ENCODE measurements at places on chromosomes 6 and 20. TPM values are rescaled to one million over a fixed set of nuclear protein-coding genes. Genes with fewer than 3 reads are reported as not detected.
A peak's percentile ranks its signal among the peaks of the same experiment; 100 is the strongest.

GRCh38 chr6:137853569-137854213, 13.4 kb upstream of the TNFAIP3 start:
- peak; percentile 84 for DNase-seq

GRCh38 chr6:113894712-113895674, 37.8 kb downstream of the MARCKS start:
- no peak for DNase-seq

DNA sequence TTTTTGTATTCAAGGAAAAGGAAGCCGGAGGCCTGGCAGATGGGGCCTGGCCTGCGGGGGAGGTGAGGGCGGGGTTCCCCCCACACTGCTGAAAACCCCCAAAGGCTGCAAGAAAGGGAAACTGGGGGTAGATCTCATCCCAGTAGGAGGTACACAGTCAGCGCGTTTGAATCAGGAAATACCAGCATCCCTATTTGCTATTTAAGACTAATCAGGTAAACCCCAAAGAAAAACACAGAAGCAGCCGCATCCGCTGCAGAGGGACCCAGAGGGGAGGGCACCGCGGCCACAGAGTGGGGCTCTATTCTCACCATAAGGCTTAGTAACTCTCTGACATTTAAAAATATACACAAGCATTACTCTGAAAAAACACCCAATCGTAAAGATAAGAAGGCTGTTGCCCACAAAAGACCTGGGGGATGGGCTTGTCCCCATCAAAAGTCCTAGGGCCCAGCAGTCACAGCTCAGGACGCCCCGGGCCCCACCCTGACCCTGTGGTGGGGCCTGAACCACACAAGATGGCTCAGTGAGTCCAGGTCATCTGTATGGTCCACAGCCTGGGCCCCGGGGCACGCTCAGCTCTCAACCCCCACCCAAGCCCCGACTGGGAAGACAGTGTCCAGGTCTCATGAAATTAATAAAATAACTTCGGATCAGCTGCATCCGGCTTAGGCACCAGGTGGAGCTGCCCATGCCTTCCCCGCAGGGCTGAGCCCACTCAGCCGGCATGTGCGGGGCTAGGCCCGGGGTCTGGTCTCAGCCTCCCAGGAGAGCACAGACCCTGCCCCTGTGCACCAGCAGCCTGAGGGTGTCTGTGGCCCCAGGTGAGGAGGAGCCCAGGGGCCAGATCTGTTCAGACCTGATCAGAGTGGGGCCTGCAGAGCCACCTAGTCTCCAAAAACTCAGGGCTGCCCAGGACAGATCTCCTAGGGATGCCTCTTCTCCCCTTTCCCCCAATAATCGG, 31.0 kb downstream of the KCNQ2 start:
- no peak for DNase-seq

DNA sequence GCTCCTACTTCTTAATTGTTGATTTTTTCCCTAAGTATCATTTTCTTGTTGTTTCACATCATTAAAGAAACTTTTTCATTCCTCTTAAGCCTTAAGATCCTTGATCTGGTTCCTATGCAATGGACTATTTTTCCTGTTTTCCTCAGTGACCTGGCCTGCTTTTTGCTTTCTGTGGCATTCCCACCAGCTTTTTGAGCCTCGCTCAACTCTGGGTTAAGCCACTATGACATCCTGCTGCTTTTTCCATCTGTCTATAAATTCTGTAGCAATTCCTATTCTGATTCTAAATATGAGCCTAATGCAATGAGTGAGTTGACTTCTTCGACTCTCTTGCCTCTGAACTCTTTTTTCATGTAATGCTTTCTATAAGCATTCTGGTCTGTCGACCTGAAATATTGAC, 160.3 kb downstream of the GRM1 start:
- no peak for DNase-seq

Gene SDC4
- total RNA-seq: 103 TPM

GRCh38 chr6:16909658-16910360, 148.5 kb upstream of the ATXN1 start:
- DNase-seq: peak; percentile 99

Gene ACTL10
- 0.49 TPM for total RNA-seq

Measured in RPMI7951 (cell line).